ENCODE measurements at places on chromosomes 7 and 10. TPM values are rescaled to one million over a fixed set of nuclear protein-coding genes. Genes with fewer than 3 reads are reported as not detected.

DNA sequence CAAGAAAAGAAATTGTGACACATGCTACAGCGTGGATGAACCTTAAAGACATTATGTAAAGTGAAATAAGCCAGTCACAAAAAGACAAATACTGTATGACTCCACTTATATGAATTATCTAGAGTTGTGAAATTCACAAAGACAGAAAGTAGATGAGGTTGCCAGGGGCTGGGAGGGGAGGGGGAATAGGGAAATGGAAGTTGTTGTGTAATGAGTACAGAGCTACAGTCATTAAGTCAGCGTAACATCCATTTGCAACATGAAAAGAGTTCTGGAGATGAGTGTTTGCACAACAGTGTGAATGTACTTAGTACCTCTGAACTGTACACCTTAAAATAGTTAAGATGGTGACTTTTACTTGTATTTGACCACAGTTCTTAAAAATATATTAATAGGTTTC lies 112.1 kb upstream of the CDK1 start:
- no peak for DNase-seq

Gene GPR26
- polyA plus RNA-seq, result not detected

GRCh38 chr10:110358869-110359629 lies 54.3 kb upstream of the SMNDC1 start:
- no peak for DNase-seq

DNA sequence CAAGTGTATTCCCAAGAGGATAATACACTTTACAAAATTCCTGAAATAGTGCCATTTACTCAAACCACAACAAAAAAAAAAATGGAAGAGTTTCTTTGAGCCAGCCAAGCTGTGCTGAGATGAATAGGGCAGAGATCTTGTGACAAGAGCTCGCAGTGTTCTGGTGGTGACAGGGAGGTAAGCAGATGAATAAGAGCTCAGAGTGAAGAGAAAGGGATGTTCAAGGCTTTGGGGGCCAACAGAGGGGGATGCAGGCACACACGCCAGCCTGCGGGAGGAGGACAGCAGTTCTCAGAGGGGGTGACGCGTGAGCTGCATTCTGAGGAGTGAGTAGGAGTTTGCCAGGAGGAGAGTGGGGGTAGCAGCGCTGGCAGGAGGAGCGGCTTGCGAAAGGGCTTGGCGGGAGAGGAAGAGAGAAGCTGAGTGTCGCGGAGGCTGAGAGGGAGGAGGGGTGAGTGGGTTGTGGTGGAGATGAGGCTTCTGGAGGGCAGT lies 194.4 kb upstream of the IMMP2L start:
- no peak for DNase-seq

DNA sequence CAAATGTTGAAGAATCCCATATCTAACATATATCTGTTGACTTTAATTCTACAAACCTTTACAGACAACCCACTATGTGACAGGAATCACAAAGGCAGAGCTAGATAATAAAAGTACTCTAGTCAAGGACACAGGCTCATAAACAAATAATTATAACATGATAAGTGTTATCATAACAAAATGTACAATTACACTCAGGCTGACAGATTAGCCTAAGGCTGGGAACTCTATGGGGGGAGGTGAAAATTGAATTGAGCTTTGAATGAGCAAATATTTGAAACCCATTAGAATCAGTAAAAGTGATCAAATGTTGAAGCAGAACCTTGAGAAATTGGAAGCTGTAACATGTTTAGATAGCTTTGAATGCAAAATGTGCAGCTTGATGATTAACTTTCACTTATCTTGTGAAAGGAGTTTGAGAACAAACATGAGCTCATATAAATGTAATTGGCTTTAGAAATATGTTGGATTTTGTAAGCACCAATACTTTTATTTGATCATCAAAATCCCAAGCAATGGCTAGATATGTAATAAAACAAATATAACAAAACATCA lies 970.2 kb downstream of the SORCS3 start:
- no peak for DNase-seq

DNA sequence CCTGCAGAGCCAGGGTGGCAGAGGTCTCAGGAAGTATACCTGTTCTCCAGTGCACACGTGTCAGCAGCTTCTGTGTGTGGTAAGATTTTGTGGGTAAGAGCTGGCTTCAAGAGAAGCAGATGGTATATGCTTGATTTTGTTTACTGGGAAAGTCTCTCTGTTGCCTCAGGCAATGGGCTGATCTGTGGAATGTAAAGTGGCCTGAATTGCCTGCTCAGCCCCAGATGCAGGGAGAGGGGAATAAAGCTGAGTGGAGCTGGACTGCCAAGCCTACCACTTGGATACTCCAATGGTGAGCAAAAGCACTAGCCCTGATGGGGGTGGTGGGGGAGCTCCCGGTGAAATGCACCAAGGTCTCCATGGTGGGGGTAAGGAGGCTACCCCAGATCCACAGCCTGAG lies 156.1 kb downstream of the WDR11 start:
- DNase-seq, result no peak

Gene SORBS1
- polyA plus RNA-seq, result 26.1 TPM

Gene AKR1C8
- 0.50 TPM for polyA plus RNA-seq

GRCh38 chr10:31906039-31906438 lies 22.6 kb downstream of the ARHGAP12 start:
- DNase-seq, result no peak

DNA sequence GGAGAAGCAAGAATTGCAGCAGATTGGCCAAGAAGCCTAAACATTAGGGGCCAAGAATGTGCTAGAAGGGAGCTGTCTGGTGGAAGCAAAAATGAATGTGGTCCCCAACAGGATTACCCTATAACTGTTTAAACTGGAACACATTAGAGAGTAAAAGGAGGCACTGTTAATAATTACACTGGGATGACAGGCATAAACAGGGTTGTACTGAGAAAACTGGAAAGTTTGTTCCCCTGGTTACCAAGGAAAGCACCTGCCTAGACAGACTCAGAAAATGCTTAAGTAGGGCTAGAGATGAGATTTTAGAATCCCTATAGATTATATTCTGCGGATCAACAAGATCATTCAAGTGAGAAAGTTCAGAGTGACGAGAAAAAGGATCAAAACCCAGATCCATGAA lies 100.8 kb downstream of the CTTNBP2 start:
- DNase-seq, result no peak

GRCh38 chr7:13743226-13743625 lies 246.2 kb downstream of the ETV1 start:
- no peak for DNase-seq

Gene PTN
- polyA plus RNA-seq, result 197 TPM

Gene C10orf53
- polyA plus RNA-seq, result not detected

DNA sequence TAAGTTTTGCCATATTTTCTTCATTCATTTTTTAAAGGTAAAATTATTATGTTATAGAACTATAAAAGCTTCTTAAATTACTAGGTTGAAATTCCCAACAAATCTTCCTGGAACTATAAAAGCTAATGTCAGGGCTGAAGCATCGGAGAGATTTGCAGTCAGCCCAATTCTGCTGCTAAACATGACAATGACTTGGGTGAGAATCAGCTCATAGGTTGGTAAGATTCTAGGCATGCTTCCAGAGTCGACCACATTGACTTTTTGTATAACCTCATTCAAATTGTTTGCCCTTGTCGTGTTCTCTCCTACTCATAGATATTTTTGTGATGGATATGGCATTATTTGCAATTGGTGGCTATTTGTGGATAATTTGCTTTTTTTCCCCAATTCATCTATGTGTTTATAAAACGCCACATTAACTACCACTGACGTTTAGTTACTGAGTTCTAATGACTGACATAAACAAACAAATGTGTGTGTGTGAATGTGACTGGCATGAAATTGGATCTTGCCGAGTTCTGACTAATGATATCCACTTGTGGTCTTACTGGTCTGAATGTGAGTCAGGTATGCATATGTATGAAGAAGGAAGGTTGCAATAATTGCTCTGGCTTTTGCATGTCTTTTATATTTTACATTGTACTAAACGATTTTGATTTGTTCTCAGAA lies 579.8 kb downstream of the PARD3 start:
- no peak for DNase-seq

Gene AMPH
- polyA plus RNA-seq, result 16.4 TPM

Gene OLAH
- 0.50 TPM for polyA plus RNA-seq

Gene HOXA7
- polyA plus RNA-seq, result 24.8 TPM

GRCh38 chr10:124149189-124150042 lies 56.0 kb upstream of the CHST15 start:
- no peak for DNase-seq

Gene SRRM3
- 2.3 TPM for polyA plus RNA-seq

Gene NKX1-2
- not detected for polyA plus RNA-seq
